ENCODE measurements at places on chromosomes 4 and X.

GRCh38 chr4:40685300-40685699, 55.6 kb upstream of the RBM47 start:
- no peaks in the 10 kb centered on the region for H3K36me3 ChIP-seq
- H3K4me3 ChIP-seq, result no peak overlapping the region
- H3K4me1 ChIP-seq, result peaks cover 10% of the 10 kb centered on the region
- H3K27me3 ChIP-seq, result no peaks in the 10 kb centered on the region

GRCh38 chr4:72208421-72209075, 176.7 kb downstream of the NPFFR2 start:
- H3K27ac ChIP-seq, result peak overlapping the region; percentile 19
- H3K4me1 ChIP-seq, result peaks cover 13% of the 10 kb centered on the region
- peak; percentile 61 for DNase-seq
- H3K4me3 ChIP-seq, result no peak overlapping the region
- H3K36me3 ChIP-seq, result no peaks in the 10 kb centered on the region

DNA sequence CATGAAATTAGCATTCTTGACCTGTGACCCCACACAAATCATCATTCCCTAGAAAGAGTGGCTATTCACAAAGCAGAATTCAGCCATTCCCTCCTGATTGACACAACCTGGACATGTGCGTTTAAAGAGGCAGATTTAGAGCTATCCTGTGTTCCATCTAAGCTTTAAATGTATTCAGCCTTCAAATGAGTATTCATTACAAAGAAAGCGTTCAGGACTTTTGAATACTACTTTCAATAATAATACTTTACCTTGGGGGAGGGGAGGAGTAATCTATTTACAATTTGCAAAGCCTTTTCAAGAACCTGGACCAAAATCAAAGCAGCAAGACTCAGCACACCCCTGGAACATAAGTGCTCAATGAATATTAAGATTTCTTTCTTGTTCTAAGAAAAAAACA, 22.5 kb upstream of the GPC4 start:
- H3K4me1 ChIP-seq, result no peaks in the 10 kb centered on the region
- H3K36me3 ChIP-seq, result no peaks in the 10 kb centered on the region
- H3K27ac ChIP-seq, result no peak overlapping the region
- no peak for DNase-seq
- peaks cover 23% of the 10 kb centered on the region for H3K27me3 ChIP-seq

GRCh38 chr4:90458576-90458975, 331.4 kb downstream of the CCSER1 start:
- no peak for DNase-seq
- H3K27me3 ChIP-seq, result no peaks in the 10 kb centered on the region
- H3K4me3 ChIP-seq, result no peak overlapping the region
- no peaks in the 10 kb centered on the region for H3K36me3 ChIP-seq

All from MCF 10A (cell line).